B cell (primary cell): ENCODE measurements at places on chromosomes 1 and 21. TPM values are rescaled to one million over a fixed set of nuclear protein-coding genes. Genes with fewer than 3 reads are reported as not detected.
A peak's percentile ranks its signal among the peaks of the same experiment; 100 is the strongest.

The PUSL1 gene
- 21.3 and 25.8 TPM in 2 replicates for polyA plus RNA-seq

- H3K4me3 ChIP-seq, result no peak overlapping the region
- peaks cover 4% of the 10 kb centered on the region for H3K4me1 ChIP-seq
- no peak for DNase-seq
- no peaks in the 10 kb centered on the region for H3K36me3 ChIP-seq
- no peaks in the 10 kb centered on the region for H3K27me3 ChIP-seq
These were observed 156.0 kb upstream of the RAB4A start for GRCh38 chr1:229114850-229115365.

- H3K27ac ChIP-seq, result peak overlapping the region; percentile 26
- H3K4me3 ChIP-seq, result peak overlapping the region; percentile 27
- H3K4me1 ChIP-seq, result peaks cover 19% of the 10 kb centered on the region
- peaks cover 6% of the 10 kb centered on the region for H3K36me3 ChIP-seq
These were observed 40.1 kb upstream of the PLEKHO1 start for GRCh38 chr1:150109586-150109985.

DNA sequence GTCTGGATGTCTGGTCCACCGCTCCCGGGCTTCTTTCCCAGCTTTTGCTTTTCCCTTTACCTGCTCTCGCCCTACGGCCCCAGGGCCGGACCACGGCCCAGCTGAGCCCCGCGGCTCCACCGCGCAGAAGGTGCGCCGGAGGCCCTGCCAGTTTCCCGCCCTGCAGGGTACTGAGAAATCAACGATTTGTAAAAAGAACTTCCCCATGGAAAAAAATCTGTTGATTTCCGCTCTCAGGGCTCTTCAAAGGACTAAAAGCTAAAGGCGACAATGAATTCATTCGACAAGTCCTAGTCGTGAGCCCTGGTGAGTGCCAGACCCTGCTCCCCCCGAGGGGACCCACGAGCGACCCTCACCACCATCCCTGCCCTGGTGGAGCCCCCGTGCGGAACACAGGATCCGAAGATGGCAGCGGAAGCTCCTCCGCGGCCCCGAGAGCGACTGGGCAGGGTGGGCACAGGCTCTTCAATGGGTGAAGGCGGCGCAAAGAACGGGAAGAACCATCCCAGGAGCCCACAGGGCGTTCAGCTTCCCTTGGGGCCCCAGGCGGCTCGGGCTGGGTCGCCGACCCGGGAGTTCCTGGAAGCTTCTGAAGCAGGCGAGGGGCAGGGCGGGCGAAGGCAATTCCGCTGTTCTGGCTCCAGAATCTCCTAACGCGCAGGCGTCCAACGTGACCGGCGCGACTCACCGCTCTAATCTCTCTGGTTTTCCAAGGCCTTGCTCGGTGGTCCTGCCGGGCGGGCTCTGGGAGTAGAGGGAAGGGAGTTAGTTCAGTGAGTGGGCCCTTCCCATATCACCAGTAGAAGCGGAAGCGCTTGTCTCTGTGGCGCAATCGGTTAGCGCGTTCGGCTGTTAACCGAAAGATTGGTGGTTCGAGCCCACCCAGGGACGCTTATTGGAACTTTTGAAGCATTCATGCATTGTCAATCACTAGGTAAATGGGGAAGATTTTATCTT, 6.6 kb upstream of the RNU1-2 start:
- H3K36me3 ChIP-seq, result no peaks in the 10 kb centered on the region
- H3K27me3 ChIP-seq, result no peaks in the 10 kb centered on the region
- H3K27ac ChIP-seq, result peak overlapping the region; percentile 76
- peak; percentile 75 for DNase-seq

DNA sequence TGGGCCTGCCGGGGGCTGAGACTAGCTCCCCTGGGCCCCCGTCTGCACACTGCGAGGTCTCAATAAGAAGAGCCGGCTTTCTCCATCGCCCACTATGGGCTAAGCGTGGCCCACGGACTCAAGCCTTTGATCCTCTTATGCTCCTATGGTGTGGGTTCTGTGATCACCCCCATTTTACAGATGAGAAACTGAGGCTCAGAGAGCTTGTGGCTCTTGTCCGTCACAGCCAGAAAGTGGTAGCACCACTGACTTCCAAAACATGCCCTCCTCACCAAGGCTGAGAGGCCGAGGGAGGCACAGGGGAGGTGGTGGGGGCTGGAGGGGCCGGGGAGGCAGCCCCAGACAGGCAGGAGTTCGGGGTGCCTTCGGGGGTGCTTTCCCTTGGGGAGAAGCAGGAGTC, 39.0 kb upstream of the CASZ1 start:
- no peak overlapping the region for H3K27ac ChIP-seq
- no peaks in the 10 kb centered on the region for H3K27me3 ChIP-seq
- no peak overlapping the region for H3K4me3 ChIP-seq
- no peak for DNase-seq
- no peaks in the 10 kb centered on the region for H3K4me1 ChIP-seq

DNA sequence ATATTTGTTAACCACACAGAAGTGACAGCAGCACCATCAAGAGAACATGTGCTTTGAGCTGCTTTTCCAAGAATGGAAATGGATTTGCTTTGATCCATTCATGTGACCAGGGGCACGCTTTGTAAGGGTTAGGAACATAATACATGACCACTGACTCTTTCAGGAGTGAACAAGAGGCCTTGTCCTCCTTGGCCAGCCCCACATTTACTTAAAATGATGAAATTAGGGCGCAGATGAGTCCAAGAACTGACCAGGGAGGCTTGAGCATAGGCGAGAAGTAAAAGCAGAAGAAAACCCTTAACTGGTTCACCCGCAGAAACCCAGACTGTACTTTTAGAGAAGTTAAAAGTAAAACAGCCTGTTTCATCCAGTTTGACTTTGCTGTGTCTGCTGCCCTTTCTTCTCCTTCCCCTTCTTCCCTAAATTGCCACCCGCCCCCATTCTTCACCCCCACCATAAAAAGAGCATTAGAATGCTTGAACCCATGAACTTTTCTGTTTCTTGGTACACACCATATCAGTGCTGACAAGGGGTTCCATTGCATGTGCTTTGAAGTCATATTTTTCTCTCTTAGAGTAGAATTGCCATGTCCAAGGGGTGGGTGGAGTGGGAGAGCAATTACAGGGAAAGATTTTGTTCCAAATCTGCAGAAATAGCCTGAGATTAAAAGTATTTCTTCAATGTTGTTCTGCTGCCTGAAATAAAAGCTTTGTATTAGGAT, 2.6 kb upstream of the GLUL start:
- peaks cover 22% of the 10 kb centered on the region for H3K4me1 ChIP-seq
- no peaks in the 10 kb centered on the region for H3K27me3 ChIP-seq
- DNase-seq, result no peak
- H3K27ac ChIP-seq, result no peak overlapping the region

The FCAMR gene
- polyA plus RNA-seq, result not detected in 2 replicates

The MRPL20 gene
- polyA plus RNA-seq, result 55.9 and 59.3 TPM in 2 replicates

DNA sequence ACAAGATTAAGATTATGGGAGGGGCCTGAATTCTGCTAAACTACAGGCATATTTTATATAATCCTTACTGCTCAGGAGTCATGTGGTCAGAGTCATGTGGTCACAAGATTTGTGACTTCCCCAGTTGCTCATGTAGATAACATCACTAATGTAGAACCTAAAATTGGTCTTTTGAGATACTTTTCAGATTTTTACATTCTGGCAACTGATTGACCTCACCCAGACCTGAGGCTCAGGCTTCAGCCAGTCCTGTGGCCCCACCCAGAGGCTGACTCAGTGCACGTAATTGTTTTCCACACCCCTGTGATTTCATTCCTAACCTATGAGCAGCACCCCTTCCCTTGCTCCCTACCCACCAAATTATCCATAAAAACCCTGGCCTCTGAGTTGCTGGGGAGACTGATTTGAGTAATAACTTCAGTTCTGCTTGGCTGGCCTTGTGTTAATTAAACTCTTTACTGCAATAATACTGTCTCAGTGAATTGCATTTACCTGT, 41.7 kb upstream of the ZNF326 start:
- H3K36me3 ChIP-seq, result no peaks in the 10 kb centered on the region
- H3K27ac ChIP-seq, result no peak overlapping the region
- no peak overlapping the region for H3K4me3 ChIP-seq

DNA sequence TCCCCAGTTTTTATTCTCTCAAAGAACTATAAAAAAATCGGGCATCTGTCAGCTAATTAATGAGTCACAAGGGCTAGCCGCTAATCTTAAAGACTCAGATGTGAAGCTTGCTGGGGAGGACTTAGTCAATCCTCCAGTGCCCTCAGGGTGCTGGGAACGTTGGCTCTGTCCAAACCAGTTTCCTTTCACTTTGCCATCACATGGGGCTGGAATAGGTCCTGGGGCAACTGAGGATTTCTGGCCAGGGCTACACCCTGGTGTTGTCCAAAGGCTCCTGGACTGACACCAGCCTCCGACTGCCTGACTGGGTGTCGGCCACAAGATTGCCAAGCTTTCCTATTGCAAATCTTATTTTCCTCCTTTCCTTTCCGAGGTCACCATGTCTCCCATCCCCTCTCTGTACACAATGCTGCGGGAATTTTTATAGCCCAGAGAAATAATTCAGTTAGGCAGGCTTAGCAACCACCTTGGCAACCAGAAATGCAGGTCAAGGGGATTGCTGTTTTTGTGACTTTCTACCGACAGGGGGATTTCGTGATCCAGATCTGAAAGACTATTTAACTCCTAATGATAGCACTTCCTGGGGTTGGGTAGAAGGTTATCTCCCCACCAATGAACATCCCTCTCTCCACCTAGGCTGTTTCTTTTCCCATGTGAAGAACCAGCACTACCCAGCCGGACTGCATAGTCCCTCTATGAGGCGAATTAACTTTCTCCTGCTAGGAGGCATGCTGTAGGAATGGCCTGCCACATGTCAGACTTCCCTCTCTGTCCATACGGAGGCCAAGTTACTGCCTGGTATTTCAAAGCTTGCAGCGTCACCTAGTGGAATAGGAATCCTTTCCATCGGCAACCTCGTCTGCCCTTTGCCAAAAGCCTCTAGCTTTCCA, 29.9 kb upstream of the CTBS start:
- H3K36me3 ChIP-seq, result no peaks in the 10 kb centered on the region
- H3K27me3 ChIP-seq, result peaks cover 17% of the 10 kb centered on the region
- no peak overlapping the region for H3K4me3 ChIP-seq
- H3K4me1 ChIP-seq, result no peaks in the 10 kb centered on the region

GRCh38 chr1:72432645-72433267, 150.4 kb upstream of the NEGR1 start:
- DNase-seq, result no peak
- H3K4me3 ChIP-seq, result no peak overlapping the region
- H3K36me3 ChIP-seq, result no peaks in the 10 kb centered on the region
- H3K4me1 ChIP-seq, result no peaks in the 10 kb centered on the region

The PIK3R3 gene
- 0.06 and 0.19 TPM in 2 replicates for polyA plus RNA-seq

- no peaks in the 10 kb centered on the region for H3K36me3 ChIP-seq
- H3K27me3 ChIP-seq, result no peaks in the 10 kb centered on the region
- no peak overlapping the region for H3K27ac ChIP-seq
- no peaks in the 10 kb centered on the region for H3K4me1 ChIP-seq
- no peak overlapping the region for H3K4me3 ChIP-seq
These were observed 93.0 kb downstream of the VWA5B1 start for GRCh38 chr1:20383631-20384030.

The SLC6A9 gene
- polyA plus RNA-seq, result 0.28 and 0.65 TPM in 2 replicates

The AIM2 gene
- polyA plus RNA-seq, result 14.4 and 40.4 TPM in 2 replicates

GRCh38 chr1:935751-936231, 12.1 kb downstream of the SAMD11 start:
- no peaks in the 10 kb centered on the region for H3K36me3 ChIP-seq
- H3K27ac ChIP-seq, result no peak overlapping the region
- peaks cover 19% of the 10 kb centered on the region for H3K4me1 ChIP-seq

GRCh38 chr1:229127301-229127700, 143.6 kb upstream of the RAB4A start:
- H3K27me3 ChIP-seq, result no peaks in the 10 kb centered on the region
- no peak overlapping the region for H3K27ac ChIP-seq
- H3K4me3 ChIP-seq, result no peak overlapping the region

The MYOG gene
- not detected in 2 replicates for polyA plus RNA-seq

The ALG6 gene
- polyA plus RNA-seq, result 9.7 and 17.9 TPM in 2 replicates

The NHLH1 gene
- 0.27 and 0.39 TPM in 2 replicates for polyA plus RNA-seq

The CFAP126 gene
- not detected in 2 replicates for polyA plus RNA-seq

DNA sequence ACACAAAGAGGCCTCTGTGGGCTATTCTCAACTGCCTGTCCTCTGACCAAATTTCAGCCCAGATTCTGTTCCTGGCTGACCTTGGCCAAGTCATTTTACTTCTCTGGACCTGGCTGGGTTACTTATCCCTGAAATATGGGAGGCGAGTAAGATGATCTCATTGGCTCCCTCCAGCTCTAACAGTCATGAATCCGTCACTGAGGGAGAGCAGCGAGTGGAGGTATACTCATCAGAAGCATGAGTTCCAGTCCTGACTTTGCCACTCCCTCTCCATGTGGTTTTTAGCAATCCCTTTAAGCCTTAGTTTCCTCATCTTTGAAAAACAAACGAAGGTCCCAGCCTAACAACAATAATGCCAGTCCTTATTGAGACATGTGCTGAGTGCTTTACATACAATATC, 63.5 kb downstream of the CCDC185 start:
- DNase-seq, result no peak
- no peak overlapping the region for H3K4me3 ChIP-seq
- no peaks in the 10 kb centered on the region for H3K4me1 ChIP-seq
- no peaks in the 10 kb centered on the region for H3K36me3 ChIP-seq
- H3K27me3 ChIP-seq, result no peaks in the 10 kb centered on the region

DNA sequence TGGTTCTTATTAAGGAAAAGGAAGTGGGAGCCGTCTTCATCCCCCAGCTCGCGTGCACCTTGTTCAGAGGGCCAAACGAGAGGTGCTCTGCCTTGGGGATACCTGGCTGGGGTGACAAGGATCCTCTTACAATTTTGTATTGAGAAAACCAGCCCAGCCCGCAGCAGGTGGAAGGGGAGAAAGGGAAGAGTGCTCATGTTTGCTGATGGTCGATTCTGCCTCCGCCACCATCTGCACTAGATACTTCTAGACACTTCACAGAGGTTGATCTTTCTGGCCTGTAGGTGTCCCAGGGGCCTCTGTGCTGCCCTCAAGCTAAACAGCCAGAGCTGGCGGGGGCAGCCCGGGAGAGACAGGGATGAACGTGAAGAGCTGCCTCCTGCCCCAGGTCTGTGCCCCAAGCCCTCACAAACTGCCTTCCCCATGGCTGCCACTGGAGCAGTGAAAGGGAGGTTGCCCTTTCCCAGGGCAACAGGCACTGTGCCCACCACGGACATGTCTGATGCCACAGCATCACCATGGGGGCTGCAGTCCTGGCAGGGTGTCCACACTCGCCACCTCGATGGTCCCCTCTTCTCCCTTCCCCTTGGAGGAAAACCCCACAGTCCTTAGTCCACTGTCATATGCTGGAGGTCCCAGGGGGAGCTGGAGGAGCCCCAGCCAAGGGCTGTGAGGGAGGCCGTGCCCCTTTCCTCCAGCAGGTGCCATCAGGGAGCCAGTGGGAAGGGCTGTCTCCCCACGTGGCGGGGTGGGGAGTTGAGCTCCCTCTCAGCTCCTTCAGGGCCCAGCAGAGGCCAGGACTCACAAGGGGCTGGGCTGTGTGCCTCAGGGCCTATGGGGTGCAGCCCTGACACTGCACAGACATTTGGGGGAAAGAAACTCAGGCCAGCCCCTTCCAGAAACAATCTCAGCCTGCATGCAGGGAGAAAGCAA, 8.1 kb downstream of the ADPRS start:
- peaks cover 45% of the 10 kb centered on the region for H3K36me3 ChIP-seq
- H3K4me3 ChIP-seq, result no peak overlapping the region
- H3K27me3 ChIP-seq, result no peaks in the 10 kb centered on the region
- no peak overlapping the region for H3K27ac ChIP-seq

The AIRE gene
- 0.37 TPM in 1 of 2 replicates, not detected in the other for polyA plus RNA-seq

The WASF2 gene
- polyA plus RNA-seq, result 59.5 and 67.4 TPM in 2 replicates
